ENCODE measurements at places on chromosomes 6 and 20.
A peak's percentile ranks its signal among the peaks of the same experiment; 100 is the strongest.

DNA sequence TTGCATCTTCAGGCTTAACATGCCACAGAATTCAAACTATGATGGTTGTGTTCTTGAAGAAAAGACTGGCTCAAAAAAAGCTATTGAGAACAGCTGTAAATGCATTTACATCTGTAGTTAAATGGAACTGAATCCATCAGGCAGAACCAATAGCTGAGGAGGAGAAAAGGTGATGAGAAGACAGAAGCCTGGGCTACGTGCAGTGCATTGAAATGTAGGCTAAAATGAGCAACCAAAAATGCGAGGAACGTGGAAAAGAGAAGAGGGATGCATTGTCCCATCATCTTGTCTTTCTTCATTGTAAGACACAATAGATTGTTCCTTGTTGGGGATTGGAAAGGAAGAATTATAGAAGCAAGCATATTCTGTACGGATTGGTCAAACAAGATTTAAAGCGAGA is 13.8 kb upstream of the HDDC2 start:
- no peak for DNase-seq

- no peak for DNase-seq
Measured at GRCh38 chr6:13226071-13226470, 102.3 kb downstream of the TBC1D7 start.

- no peak for DNase-seq
Measured at GRCh38 chr6:66344796-66345195, 637.8 kb upstream of the EYS start.

DNA sequence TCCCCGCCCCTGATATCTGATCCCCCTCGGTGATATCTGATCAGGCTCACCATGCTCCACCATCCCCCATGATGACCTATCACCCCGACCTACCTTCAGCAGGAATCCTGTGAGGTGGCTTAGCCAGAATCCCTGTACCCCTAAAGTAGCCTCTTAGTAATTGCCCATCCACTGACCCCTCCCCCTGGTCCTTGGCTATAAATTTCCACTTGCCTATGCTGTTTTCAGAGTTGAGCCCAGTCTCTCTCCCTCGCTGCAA is 177.5 kb upstream of the GGTLC1 start:
- no peak for DNase-seq

GRCh38 chr20:49620364-49621240 is 52.7 kb upstream of the PTGIS start:
- peak; percentile 83 for DNase-seq

- no peak for DNase-seq
Measured at GRCh38 chr20:59452856-59453255, 151.5 kb upstream of the PHACTR3 start.

- DNase-seq = no peak
Measured at GRCh38 chr6:38599261-38599660, 40.5 kb downstream of the BTBD9 start.

- no peak for DNase-seq
Measured at GRCh38 chr6:167811442-167812087, 15.1 kb upstream of the AFDN start.

- no peak for DNase-seq
Measured at GRCh38 chr6:168314948-168315347, 4.6 kb downstream of the DACT2 start.
